ENCODE measurements at places on chromosomes 4 and X. TPM values are rescaled to one million over a fixed set of nuclear protein-coding genes. Genes with fewer than 3 reads are reported as not detected.
A peak's percentile ranks its signal among the peaks of the same experiment; 100 is the strongest.

The TLR10 gene
- not detected for total RNA-seq

DNA sequence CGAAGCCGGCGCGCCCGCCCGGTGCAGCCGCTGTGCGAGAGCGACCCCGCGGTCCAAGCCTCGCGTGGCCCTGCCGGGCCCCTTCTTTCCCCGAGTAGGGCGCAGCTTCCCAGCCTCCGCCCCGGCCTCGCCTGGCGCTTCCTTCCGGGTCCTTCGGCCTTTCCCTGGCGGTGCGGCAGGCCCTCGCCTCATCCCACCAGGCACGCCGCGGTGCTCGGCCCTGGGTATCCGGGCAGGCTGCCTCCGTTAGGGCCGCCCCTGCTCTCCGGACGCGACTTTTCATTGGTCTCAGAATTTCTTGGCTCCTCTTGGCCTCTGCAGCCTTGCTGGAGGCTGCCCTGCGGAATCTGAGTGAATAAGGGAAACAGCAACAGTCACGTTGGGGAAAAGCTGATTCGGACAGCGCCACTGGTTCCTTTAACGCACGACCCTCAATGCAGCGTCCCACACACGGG lies 429 bp downstream of the UVSSA start:
- peak; percentile 93 for DNase-seq
- H3K27ac ChIP-seq, result peak overlapping the region; percentile 96
- peak overlapping the region; percentile 96 for H3K4me3 ChIP-seq
- H3K27me3 ChIP-seq, result no peaks in the 10 kb centered on the region
- H3K36me3 ChIP-seq, result peaks cover 17% of the 10 kb centered on the region

- H3K27me3 ChIP-seq, result no peaks in the 10 kb centered on the region
- H3K27ac ChIP-seq, result no peak overlapping the region
- no peaks in the 10 kb centered on the region for H3K36me3 ChIP-seq
These were observed 162.8 kb downstream of the THOC2 start for GRCh38 chrX:123570011-123570590.

GRCh38 chr4:44861756-44862155 lies 135.4 kb upstream of the GNPDA2 start:
- no peak overlapping the region for H3K27ac ChIP-seq
- H3K4me3 ChIP-seq, result no peak overlapping the region
- DNase-seq, result no peak
- no peaks in the 10 kb centered on the region for H3K36me3 ChIP-seq
- no peaks in the 10 kb centered on the region for H3K4me1 ChIP-seq
- no peaks in the 10 kb centered on the region for H3K27me3 ChIP-seq

DNA sequence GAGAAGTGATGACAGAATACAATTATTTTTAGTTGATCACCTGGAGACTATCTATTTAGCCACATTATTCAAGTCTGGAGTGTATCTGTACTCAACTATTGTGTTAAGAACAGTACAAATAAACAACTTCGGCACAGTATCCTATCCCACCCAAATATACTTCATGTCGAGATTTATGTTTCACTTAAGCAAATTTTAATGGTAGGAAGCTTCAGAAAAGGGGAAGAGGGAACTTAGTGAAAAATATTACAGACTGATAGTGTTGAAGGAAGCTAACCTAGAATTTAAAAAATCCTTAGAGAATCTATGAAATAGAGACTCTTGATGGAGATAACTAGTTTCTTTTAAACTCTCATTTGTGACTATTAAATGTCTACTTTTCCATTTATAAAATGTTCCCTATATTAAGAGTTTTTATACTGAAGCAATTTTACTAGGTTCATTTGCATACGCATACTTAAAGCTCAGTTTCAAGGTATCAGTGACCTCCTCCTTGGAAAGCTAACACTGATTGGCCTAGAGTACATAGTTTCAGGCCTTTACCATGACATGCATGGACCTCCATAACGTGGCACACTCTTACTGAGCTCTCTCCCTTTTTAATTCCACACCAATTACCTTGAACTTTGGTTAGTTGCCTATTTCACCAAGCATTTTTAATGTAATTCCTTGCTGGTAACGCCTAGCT lies 197.7 kb downstream of the CAMK2D start:
- H3K4me3 ChIP-seq, result no peak overlapping the region
- no peaks in the 10 kb centered on the region for H3K27me3 ChIP-seq
- no peaks in the 10 kb centered on the region for H3K4me1 ChIP-seq
- H3K36me3 ChIP-seq, result no peaks in the 10 kb centered on the region

The ZGRF1 gene
- 3.3 TPM for total RNA-seq

The ZMAT1 gene
- 4.5 TPM for total RNA-seq

- H3K27me3 ChIP-seq, result no peaks in the 10 kb centered on the region
- H3K4me1 ChIP-seq, result no peaks in the 10 kb centered on the region
- H3K4me3 ChIP-seq, result no peak overlapping the region
- DNase-seq, result no peak
These were observed 39.8 kb upstream of the MID1 start for GRCh38 chrX:10660171-10660570.

DNA sequence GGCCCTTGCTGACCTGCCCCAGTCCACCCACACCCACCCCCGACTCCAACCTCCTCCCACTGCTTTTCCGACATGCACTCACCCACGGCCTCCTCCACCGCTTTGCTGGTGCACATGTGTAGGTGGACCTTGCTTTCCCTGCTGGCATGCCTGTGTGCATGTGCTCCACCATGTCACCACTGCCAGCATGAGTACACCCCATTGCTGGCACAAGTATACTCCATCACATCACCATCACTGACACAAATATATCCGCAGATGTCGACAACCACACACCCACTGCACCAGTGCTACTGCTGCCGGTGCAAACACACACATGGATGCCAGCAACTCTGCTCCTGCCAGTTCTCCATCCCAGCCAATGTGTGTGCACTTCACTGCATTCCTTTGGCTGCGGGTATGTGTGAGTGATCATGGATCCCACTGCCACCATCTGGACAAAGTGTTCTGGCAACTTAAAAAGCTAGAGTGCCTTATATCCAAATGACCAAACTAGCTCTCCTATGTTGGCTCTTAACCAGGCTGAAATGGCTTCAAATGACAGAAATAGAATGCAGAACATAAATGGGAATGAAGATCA lies 1072.3 kb downstream of the RAPGEF2 start:
- no peak for DNase-seq
- no peak overlapping the region for H3K27ac ChIP-seq

DNA sequence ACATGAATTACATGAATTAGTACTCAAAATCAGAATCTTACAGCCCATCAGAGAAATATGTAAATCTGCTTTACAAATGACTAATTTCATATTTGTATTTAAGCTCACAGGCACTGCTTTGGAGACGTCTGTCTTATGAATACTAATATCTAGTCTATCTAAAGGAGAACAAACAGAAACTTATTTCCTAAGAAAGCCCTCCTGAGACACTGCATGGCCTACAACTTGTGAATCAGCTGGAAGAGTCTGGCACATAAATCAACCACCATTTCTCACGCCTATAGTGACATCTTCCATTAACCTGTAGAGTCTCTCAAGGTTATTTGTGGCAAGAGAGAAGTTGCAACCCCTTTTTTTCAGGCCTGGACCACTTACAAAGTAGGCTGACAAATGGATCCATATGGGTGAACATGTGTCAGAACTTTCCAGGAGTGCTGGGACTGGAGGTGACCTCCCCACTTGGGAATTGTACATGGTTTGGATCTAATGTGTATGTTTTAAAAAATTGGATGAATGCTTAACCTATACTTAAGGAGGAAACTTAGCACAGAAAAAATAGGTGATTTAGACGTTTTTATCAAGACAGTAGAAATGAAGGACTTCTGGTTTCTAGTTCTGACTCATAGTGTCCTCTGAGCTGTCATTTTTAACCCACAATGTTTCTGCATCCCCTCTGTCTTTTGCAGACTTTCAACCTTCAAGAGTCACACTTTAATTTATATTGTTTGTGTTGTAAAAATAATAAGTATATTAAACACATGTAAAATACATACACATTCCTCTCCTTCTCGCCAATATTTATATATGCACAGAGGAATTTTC lies 83.2 kb upstream of the ARHGAP24 start:
- H3K4me3 ChIP-seq, result no peak overlapping the region
- H3K36me3 ChIP-seq, result no peaks in the 10 kb centered on the region
- no peak for DNase-seq
- no peak overlapping the region for H3K27ac ChIP-seq
- H3K4me1 ChIP-seq, result no peaks in the 10 kb centered on the region

The PPP2R2C gene
- total RNA-seq, result 1.7 TPM

GRCh38 chrX:119187298-119187697 lies 48.8 kb upstream of the PGRMC1 start:
- H3K4me3 ChIP-seq, result no peak overlapping the region
- H3K36me3 ChIP-seq, result no peaks in the 10 kb centered on the region
- H3K4me1 ChIP-seq, result no peaks in the 10 kb centered on the region
- H3K27me3 ChIP-seq, result no peaks in the 10 kb centered on the region

DNA sequence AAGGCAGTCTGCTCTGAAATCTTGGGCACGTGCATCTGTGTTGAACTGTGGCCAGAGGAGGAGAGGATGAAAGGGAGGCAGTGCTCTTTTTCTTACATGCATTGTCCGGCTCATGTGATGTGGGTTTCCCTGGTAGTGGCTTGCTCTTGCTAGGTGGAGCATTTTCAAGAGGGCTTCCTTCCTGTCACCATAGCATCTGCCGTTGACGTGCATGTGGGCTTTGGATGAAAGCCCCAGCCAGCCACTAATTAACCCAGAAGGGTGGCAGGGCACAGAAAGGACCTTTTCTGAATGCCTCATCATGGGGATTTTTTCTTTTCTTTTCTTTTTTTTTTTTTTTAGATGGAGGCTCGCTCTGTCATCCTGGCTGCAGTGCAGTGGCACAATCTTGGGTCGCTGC lies 121.3 kb downstream of the GPR143 start:
- peak overlapping the region; percentile 0 for H3K27ac ChIP-seq
- no peak overlapping the region for H3K4me3 ChIP-seq
- no peaks in the 10 kb centered on the region for H3K36me3 ChIP-seq
- DNase-seq, result no peak
- H3K4me1 ChIP-seq, result peaks cover 31% of the 10 kb centered on the region

GRCh38 chr4:89337681-89338080 lies 30.1 kb upstream of the GPRIN3 start:
- H3K4me1 ChIP-seq, result peaks cover 6% of the 10 kb centered on the region
- no peak overlapping the region for H3K27ac ChIP-seq
- H3K27me3 ChIP-seq, result no peaks in the 10 kb centered on the region

The CCKAR gene
- 3.4 TPM for total RNA-seq

DNA sequence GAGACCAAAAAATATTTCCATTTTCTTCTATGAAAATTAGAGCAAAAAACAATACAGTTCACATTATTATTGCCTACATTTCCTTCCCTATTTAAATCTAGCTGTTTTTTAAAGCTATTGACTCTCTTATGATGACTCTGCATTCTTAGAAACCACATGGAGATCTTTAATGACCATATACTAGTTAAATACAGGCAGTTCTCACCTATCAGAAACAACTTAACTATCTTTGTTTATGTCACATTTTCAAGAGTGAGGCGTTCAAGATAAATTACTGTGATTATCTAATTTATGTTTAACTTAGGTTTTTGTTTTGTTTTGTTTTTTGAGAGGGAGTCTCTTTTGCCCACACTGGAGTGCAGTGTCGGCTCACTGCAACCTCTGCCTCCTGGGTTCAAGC lies 3.0 kb downstream of the CISD2 start:
- peaks cover 3% of the 10 kb centered on the region for H3K36me3 ChIP-seq
- H3K4me3 ChIP-seq, result no peak overlapping the region
- peaks cover 24% of the 10 kb centered on the region for H3K4me1 ChIP-seq
- DNase-seq, result no peak
- no peak overlapping the region for H3K27ac ChIP-seq

- no peak for DNase-seq
- no peak overlapping the region for H3K4me3 ChIP-seq
- no peak overlapping the region for H3K27ac ChIP-seq
- H3K4me1 ChIP-seq, result peaks cover 5% of the 10 kb centered on the region
These were observed 139.0 kb downstream of the ADAMTS3 start for GRCh38 chr4:72430050-72430449.

The IBSP gene
- not detected for total RNA-seq

DNA sequence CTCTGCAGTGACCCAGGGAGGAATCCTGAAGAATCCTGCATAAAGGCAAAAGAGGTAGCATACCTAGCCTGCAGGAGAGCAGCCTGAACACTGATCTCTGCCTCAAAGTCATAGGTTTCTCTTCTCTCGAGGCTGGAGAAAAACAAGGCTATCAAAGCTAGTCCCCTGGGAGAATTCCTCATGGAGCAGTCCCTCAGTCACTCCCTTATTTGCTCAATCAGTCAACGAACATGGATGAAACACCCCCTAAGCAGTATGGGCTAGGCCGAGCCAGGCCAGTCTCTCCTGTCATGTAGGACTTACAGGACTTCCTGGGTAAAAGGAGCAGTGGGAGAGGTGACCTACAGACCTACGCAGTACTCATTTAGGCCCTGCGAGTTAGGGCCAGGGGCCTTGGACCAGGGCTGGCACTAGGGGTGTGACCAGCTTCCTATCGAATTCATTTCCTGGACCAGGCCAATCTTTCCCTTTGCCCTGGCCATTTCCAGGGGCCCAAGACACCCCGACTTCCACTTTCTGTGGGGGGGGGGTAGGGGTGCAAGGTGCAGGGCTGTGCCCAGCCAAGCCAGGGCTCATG lies 164.1 kb downstream of the EFNB1 start:
- H3K27me3 ChIP-seq, result no peaks in the 10 kb centered on the region
- H3K4me3 ChIP-seq, result no peak overlapping the region
- H3K4me1 ChIP-seq, result peaks cover 30% of the 10 kb centered on the region
- no peak overlapping the region for H3K27ac ChIP-seq
- no peaks in the 10 kb centered on the region for H3K36me3 ChIP-seq

GRCh38 chrX:50432829-50433289 lies 37.8 kb downstream of the DGKK start:
- no peak for DNase-seq
- H3K27ac ChIP-seq, result no peak overlapping the region
- H3K27me3 ChIP-seq, result no peaks in the 10 kb centered on the region
- H3K4me3 ChIP-seq, result no peak overlapping the region

DNA sequence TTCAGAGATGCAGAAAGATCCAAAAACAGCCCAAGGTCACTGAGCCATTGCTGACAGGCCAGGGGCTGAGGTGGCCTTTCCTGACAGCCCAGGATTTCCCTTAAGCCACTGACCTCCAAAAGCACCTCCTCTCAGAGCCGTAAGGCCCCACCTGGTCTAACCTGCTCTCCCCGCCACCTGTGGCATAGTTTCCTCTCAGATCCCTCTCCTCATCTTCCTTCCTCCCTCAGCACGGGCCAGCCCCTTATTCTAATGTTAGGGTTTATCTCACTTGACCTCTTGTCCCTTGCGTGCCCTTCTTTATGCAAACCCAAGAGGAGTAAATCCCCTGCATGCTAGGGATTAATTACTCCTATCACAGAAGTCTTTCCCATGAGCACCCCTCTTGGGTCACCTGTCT lies 113.0 kb downstream of the RBM47 start:
- no peak for DNase-seq
- H3K27ac ChIP-seq, result no peak overlapping the region
- no peaks in the 10 kb centered on the region for H3K27me3 ChIP-seq
- H3K4me1 ChIP-seq, result no peaks in the 10 kb centered on the region
- no peak overlapping the region for H3K4me3 ChIP-seq
- no peaks in the 10 kb centered on the region for H3K36me3 ChIP-seq

- no peak for DNase-seq
- H3K4me3 ChIP-seq, result no peak overlapping the region
- H3K4me1 ChIP-seq, result no peaks in the 10 kb centered on the region
- no peaks in the 10 kb centered on the region for H3K36me3 ChIP-seq
These were observed 414.5 kb upstream of the ATOH1 start for GRCh38 chr4:93414041-93414550.

The EGFL6 gene
- 0.17 TPM for total RNA-seq

GRCh38 chr4:77347351-77347966 lies 190.5 kb downstream of the CCNG2 start:
- no peaks in the 10 kb centered on the region for H3K4me1 ChIP-seq
- H3K27ac ChIP-seq, result no peak overlapping the region
- H3K27me3 ChIP-seq, result no peaks in the 10 kb centered on the region
- no peak overlapping the region for H3K4me3 ChIP-seq
- DNase-seq, result no peak

The LUZP4 gene
- total RNA-seq, result not detected

The NAP1L2 gene
- total RNA-seq, result 3.3 TPM
